SK-N-SH (cell line): ENCODE measurements at places on chromosomes 12 and 14. TPM values are rescaled to one million over a fixed set of nuclear protein-coding genes. Genes with fewer than 3 reads are reported as not detected.

- no peak for DNase-seq
- peaks cover 2% of the 10 kb centered on the region for H3K36me3 ChIP-seq
- H3K4me3 ChIP-seq, result no peak overlapping the region
- H3K27me3 ChIP-seq, result no peaks in the 10 kb centered on the region
Measured at GRCh38 chr14:75453817-75454434, 26.1 kb downstream of the JDP2 start.

GRCh38 chr12:115185506-115185905 lies 501.5 kb upstream of the TBX3 start:
- H3K27ac ChIP-seq, result no peak overlapping the region
- H3K27me3 ChIP-seq, result no peaks in the 10 kb centered on the region
- H3K36me3 ChIP-seq, result no peaks in the 10 kb centered on the region
- no peak for DNase-seq

DNA sequence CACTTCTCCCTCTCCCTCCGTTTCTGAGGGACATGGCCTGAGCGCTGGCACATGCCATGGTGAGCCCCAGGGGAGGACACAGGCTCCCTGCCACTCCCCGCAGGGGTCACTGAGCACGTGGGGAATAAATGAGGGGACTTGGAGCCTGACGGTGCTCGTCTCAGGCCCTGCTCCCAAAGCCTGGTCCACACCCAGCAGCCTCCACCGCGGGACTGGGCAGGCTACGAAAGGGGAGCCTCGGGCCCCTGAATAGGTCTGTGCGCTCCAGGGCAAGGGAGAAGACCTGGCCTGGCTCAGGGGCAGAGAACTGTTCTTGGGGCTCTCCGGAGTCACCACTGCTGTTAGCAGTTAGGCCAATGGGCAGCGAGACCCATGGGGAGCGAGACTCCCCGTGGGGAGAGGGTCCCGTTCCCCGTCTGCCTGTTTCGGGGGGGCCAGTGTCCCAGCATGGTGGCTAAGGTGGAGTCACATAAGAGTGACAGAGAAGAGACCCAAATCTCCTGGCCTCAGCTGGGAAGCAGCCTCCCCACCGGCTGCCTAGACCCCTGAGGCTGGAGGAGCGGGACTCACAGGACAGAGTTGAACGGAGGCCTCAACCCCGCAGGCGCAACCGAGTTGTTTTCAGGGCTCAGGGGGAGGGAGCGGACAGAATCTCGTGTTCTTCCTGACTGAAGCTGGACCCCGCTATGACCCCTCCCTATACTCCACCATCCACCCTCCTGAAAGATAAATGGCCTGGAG lies 329.8 kb upstream of the SFSWAP start:
- H3K36me3 ChIP-seq, result no peaks in the 10 kb centered on the region
- H3K27ac ChIP-seq, result no peak overlapping the region
- H3K27me3 ChIP-seq, result no peaks in the 10 kb centered on the region
- H3K4me1 ChIP-seq, result peaks cover 11% of the 10 kb centered on the region; the same call in 1 of the 2 replicates
- peak; percentile 42 for DNase-seq
- no peak overlapping the region for H3K4me3 ChIP-seq

RERG gene
- polyA plus RNA-seq, result 0.49 and 0.84 TPM in 2 replicates

ATF7 gene
- polyA plus RNA-seq, result 12.8 and 17.3 TPM in 2 replicates

PLBD1 gene
- 0.03 and 0.10 TPM in 2 replicates for polyA plus RNA-seq

ARHGAP9 gene
- polyA plus RNA-seq, result 0.66 and 1.0 TPM in 2 replicates

DNA sequence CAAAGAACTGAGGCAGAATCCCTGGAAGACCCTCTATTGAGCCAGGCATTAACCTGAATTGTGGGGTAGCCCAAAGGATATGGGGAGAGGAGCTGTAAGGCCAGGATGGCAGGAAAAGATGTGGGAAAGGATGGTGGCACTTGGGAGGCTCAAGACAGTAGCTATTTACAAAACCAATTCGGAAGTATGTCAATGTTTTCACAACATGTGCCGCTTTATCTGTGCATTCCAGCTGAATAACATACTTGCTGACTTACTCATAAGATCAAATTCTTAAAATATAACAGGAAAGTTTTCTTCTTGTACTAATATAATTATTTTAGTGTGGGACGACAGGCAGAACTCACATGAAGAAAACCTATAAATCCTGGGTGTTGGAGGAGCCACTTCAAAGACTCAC lies 10.6 kb downstream of the BBS10 start:
- DNase-seq, result no peak
- H3K27me3 ChIP-seq, result no peaks in the 10 kb centered on the region
- no peaks in the 10 kb centered on the region for H3K4me1 ChIP-seq

DNA sequence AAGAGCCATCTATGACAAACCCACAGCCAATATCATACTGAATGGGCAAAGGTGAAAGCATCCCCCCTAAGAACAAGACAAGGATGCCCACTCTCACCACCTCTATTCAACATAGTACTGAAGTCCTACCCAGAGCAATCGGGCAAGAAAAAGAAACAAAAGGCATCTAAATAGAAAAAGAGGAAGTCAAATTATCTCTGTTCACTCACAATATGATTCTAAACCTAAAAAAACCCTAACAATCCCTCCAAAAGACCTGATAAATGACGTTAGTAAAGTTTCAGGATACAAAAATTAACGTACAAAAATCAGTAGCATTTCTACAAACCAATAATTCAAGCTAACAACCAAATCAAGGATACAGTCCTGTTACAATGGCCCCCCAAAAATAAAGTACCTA lies 26.9 kb downstream of the MDM1 start:
- DNase-seq, result no peak
- H3K36me3 ChIP-seq, result peaks cover 12% of the 10 kb centered on the region
- H3K27ac ChIP-seq, result no peak overlapping the region
- H3K4me3 ChIP-seq, result no peak overlapping the region
- H3K4me1 ChIP-seq, result peaks cover 5% of the 10 kb centered on the region; the same call in 1 of the 2 replicates

- no peak overlapping the region for H3K4me3 ChIP-seq
- no peaks in the 10 kb centered on the region for H3K36me3 ChIP-seq
- peaks cover 22% of the 10 kb centered on the region; the same call in 1 of the 2 replicates for H3K27me3 ChIP-seq
- no peaks in the 10 kb centered on the region; the same call in 1 of the 2 replicates for H3K4me1 ChIP-seq
Measured at GRCh38 chr12:66055837-66056319, 74.7 kb downstream of the LLPH start.

GRCh38 chr12:38501481-38501880 lies 184.9 kb downstream of the ALG10B start:
- no peak overlapping the region for H3K4me3 ChIP-seq
- no peaks in the 10 kb centered on the region for H3K27me3 ChIP-seq
- no peak overlapping the region for H3K27ac ChIP-seq
- DNase-seq, result no peak
- no peaks in the 10 kb centered on the region for H3K4me1 ChIP-seq

- H3K4me3 ChIP-seq, result no peak overlapping the region
- no peak for DNase-seq
- H3K27ac ChIP-seq, result no peak overlapping the region
- no peaks in the 10 kb centered on the region for H3K27me3 ChIP-seq
- no peaks in the 10 kb centered on the region for H3K4me1 ChIP-seq
Measured at GRCh38 chr14:27366596-27366995, 768.8 kb upstream of the NOVA1 start.

GRCh38 chr14:92863286-92864080 lies 59.5 kb upstream of the CHGA start:
- no peaks in the 10 kb centered on the region for H3K36me3 ChIP-seq
- no peak for DNase-seq
- H3K27me3 ChIP-seq, result no peaks in the 10 kb centered on the region
- H3K4me3 ChIP-seq, result no peak overlapping the region

JDP2 gene
- polyA plus RNA-seq, result 21.1 and 22.3 TPM in 2 replicates

SOX5 gene
- 0.21 and 0.39 TPM in 2 replicates for polyA plus RNA-seq

DNA sequence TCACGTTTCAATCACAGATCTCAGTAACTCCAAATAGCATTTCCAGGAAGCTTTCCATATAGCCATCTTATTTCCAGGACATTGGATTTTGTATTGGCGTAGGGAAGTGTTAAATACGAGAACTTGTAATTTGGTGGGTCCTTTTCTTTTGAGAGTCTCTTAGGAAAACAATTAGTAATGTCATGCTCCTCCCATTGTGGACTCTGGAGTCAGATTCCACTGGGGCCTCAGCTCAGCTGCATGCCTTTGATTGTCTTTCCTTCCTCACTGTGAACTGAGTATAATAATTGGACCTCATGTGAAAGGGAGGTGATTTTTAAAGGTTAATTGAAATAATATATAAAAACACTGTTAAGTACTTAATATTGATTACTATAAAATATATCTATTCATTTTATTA lies 462.6 kb downstream of the NPAS3 start:
- DNase-seq, result no peak
- H3K27ac ChIP-seq, result no peak overlapping the region
- H3K4me1 ChIP-seq, result no peaks in the 10 kb centered on the region

ORAI1 gene
- polyA plus RNA-seq, result 13.2 and 16.6 TPM in 2 replicates

DNA sequence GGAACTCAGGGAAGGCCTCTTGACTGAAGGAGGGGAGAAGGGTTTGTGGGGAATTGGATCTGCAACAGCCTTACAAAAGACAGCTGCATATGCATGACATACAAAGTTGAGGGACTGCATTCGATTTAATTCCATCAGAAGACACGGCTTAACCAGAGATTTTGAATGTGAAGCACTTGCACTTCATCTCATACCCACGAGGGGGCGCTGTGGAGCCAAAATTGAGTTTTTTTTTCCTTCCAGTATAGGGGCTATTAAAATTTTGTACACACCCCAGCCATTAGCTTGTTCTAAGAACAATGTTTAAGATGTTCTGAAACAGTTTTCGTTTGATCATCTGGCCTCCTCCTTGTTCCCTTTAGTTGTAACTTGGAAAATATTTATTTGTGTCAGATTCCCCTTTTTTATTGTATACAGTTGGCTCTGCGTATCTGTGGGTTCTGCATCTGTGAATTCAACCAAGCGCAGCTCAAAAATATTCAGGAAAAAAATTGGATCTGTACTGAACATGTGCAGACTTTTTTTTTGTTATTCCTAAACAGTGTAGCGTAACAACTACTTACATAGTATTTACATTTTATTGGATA lies 1.6 kb downstream of the SUDS3 start:
- peak overlapping the region; percentile 95 for H3K4me3 ChIP-seq
- peak overlapping the region; percentile 86; the same call in 1 of the 2 replicates for H3K27ac ChIP-seq
- peaks cover 15% of the 10 kb centered on the region for H3K36me3 ChIP-seq
- peak; percentile 73 for DNase-seq

HNF1A gene
- polyA plus RNA-seq, result not detected in 2 replicates

KRT74 gene
- not detected in 2 replicates for polyA plus RNA-seq

NXPH4 gene
- polyA plus RNA-seq, result 0.18 and 0.31 TPM in 2 replicates

- no peak overlapping the region for H3K27ac ChIP-seq
- H3K27me3 ChIP-seq, result no peaks in the 10 kb centered on the region
- no peak overlapping the region for H3K4me3 ChIP-seq
- peaks cover 58% of the 10 kb centered on the region for H3K36me3 ChIP-seq
- DNase-seq, result peak; percentile 25
Measured at GRCh38 chr12:102095677-102096263, 24.1 kb downstream of the NUP37 start.

GRCh38 chr12:47407463-47408129 lies 298.2 kb downstream of the RPAP3 start:
- H3K36me3 ChIP-seq, result no peaks in the 10 kb centered on the region
- H3K27me3 ChIP-seq, result peaks cover 28% of the 10 kb centered on the region; the same call in 1 of the 2 replicates
- no peak overlapping the region for H3K27ac ChIP-seq
- H3K4me3 ChIP-seq, result no peak overlapping the region
- DNase-seq, result no peak

DNA sequence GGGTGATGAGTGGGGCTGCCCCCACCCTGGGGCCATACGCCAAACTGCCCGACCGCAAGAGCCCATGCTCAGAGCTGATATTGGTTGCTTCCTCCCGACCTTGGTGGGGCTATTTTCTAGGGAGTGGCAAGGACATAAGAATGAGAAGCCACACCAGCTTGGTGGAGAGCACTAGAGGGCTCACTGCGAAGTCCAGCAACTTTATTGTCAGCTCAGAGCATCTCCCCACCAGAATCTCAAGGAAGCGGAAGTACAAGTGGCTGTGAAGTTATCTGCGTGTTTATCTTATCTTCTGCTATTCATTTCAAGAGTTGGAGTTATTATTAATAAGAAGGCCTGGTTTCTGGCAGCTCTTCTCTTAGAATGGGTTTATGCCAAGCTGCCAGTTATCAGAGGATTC lies 4.9 kb upstream of the PLXNC1 start:
- H3K27ac ChIP-seq, result no peak overlapping the region
- H3K27me3 ChIP-seq, result peaks cover 14% of the 10 kb centered on the region
- H3K36me3 ChIP-seq, result no peaks in the 10 kb centered on the region
- H3K4me3 ChIP-seq, result no peak overlapping the region
- DNase-seq, result no peak

KRT3 gene
- not detected in 2 replicates for polyA plus RNA-seq

DNA sequence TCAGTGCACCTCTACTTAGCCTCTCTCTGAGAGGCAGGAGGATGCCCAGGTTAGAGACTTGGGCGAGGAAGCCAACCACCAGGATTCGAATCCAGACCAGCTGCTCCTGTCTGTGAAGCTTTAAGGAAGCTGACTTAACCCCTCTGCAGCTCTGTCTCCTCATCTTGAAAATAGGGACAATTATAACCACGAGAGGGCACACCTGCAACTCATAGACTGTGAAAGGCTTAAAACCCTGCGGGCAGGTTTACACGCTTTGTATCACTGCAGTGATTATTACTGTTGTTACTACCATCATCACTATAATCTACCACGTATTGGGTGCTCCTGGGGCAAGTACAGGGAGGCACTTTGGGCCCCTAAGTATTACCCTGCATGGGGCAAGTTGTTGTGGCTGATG lies 379.8 kb downstream of the VRK1 start:
- H3K4me1 ChIP-seq, result peaks cover 16% of the 10 kb centered on the region; the same call in 1 of the 2 replicates
- H3K27ac ChIP-seq, result no peak overlapping the region

DNA sequence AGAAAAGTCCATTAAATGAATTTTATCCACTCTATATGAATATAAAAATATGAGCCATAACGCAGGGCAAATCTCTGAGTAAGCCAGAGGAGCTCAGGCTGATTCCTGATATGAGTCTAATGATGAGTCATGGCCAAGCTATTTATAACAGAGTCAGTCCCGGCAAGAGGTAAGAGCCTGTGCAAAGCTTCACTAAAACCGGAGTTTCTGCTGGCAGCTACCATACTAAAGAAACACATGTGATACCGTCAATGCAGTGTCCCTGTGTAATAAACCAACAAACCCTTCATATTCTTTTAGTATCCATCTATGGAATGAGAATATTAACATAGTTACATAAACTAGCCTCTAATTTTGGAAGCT lies 319.4 kb downstream of the KCNC2 start:
- H3K27me3 ChIP-seq, result no peaks in the 10 kb centered on the region
- peak overlapping the region; percentile 12; the same call in 1 of the 2 replicates for H3K4me3 ChIP-seq
- H3K36me3 ChIP-seq, result no peaks in the 10 kb centered on the region
- DNase-seq, result no peak
- H3K27ac ChIP-seq, result peak overlapping the region; percentile 84

GRCh38 chr14:24343795-24344660 lies 4.2 kb upstream of the RIPK3 start:
- no peak for DNase-seq
- H3K36me3 ChIP-seq, result no peaks in the 10 kb centered on the region
- peaks cover 81% of the 10 kb centered on the region for H3K27me3 ChIP-seq
- H3K4me1 ChIP-seq, result no peaks in the 10 kb centered on the region

DNA sequence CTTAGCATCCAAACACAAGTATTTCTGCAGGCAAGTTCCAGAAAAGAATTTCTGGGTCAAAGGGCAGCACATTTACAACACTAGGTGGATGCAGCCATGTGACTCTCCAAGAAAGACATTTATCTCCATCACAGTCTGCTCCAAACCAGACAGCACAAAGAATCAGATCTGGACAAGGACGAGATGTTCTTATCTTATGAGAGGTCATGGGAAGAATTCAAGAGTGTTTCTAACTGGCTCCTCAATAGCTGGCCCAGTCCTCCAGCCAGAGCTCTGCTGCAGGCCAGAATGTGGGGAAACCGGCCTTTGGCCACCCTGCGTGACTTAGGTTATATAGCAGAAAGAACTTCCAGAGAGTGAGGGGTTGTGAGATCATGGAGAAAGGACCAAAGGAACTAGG lies 17.4 kb downstream of the TMEM119 start:
- no peaks in the 10 kb centered on the region for H3K4me1 ChIP-seq
- H3K36me3 ChIP-seq, result no peaks in the 10 kb centered on the region
- no peak overlapping the region for H3K4me3 ChIP-seq
- no peak for DNase-seq
- H3K27me3 ChIP-seq, result no peaks in the 10 kb centered on the region
